Right cardiac atrium (tissue), 5 donors: ENCODE measurements at places on chromosomes 11 and 22. TPM values are rescaled to one million over a fixed set of nuclear protein-coding genes. Genes with fewer than 3 reads are reported as not detected.

- no peak for DNase-seq
Observed at GRCh38 chr11:58576887-58577471, 1.3 kb upstream of the LPXN start.

Gene DUSP8
- 11.1 TPM for total RNA-seq

DNA sequence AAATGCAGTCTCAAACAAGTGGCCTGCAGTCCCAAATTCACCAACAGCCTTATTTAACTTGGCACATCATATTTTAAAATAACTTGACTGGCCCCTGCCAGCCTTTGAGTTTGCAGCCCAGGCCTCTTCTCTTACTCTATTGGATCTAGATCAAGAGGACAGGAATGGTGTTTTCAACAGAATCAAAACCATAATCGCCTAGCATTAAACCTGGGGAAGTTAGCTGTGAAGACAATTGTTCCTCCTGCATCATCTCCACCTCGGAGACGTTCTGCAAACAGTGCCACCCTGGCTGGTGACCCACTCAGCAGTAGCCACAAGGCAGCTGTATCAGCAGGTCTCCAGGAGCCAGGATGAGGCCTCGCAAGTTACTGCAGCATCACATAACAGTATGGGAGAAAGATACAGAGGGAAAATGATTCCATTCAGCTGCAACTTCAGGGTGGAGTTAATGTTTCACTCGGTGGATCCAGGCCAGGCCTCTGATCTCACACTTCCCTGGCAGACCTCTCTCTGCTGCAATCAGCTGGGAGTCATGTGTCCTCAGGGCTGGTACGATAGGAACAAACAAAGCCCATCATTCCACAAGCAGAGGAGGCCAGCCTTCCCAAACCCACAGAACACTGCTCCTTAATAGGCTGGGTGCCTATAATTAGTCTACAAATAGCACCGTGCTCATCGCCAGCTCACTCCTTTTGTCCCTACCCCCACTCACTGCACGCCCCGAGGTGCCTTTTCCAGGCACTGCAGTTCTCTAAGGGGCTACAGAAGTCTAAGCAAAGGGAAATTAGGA lies 18.6 kb upstream of the SCN2B start:
- DNase-seq = peak; percentile 88

Gene NTM
- total RNA-seq = 114 TPM

- no peak for DNase-seq
Observed at GRCh38 chr11:17765356-17766072, 30.9 kb downstream of the KCNC1 start.

DNA sequence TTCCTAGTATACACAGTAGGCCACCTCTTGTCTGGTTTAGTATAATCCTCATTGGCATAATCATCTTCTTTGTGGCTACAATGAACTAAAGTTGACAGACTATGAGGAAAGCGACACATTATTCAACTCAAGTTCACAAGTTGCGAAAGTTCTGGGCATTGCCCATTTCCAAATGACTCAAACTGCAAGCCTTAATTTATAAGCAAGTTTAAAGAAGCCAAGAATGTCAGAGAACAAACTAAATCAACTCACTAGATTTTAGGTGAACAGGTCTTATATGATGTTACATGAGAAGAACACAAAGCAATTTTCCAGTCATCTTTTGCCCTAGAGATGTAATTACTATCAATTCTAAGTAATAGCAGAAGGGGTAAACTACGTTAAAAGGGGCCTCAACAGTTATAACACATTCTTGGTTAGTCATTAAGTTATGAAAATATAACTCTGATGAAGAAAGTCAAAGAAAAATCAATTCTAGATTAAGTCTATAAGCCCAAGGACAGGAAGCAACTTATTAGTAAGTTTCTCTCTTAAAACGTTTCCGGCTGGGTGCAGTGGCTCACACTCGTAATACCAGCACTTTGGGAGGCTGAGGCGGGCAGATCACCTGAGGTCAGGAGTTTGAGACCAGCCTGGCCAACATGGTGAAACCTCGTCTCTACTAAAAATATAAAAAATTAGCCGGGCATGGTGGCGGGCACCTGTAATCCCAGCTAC lies 21.5 kb downstream of the PICALM start:
- DNase-seq = no peak

DNA sequence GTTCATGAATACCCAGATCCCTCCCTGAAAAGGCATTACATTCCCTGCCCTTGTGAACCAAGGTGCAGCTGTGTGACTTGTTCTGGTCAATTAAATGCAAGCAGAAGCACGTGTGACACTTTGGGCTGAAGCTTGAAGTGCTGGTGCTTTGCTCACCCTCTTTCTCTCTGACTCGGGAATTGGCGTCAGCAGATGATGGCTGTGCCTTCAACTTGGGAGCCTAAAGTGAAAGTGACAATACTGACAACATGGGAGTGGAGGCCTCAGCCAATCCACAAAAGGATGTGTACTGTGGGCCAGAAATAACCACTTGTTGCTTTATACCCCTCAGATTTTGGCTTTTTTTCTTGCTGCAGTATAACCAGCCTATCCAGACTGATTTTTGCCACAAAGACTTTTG lies 148.3 kb upstream of the THY1 start:
- DNase-seq = no peak
